ENCODE measurements at places on chromosomes 12 and 14. TPM values are rescaled to one million over a fixed set of nuclear protein-coding genes. Genes with fewer than 3 reads are reported as not detected.
A peak's percentile ranks its signal among the peaks of the same experiment; 100 is the strongest.

- no peak for DNase-seq
Measured at GRCh38 chr14:99268810-99269707, 2.9 kb downstream of the BCL11B start.

DNA sequence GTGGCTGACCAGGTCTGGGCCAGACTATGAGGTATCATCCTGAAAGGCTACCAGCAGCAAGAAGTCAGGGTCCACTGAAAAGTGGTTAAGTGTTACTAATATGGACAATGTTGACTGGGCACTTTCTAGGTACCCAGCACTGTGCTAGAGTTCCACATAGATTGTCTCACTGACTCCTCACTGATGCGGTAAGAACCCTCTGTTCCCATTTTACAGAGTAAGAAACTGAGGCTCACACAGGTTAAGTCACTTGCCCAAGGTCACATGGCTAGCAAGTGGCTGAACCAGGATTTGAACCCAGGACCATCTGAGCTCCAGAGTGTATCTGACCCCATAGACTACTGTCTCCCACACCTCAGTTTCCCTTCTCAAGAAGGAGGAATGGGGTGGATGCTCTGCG lies 4.6 kb upstream of the CCDC85C start:
- no peak for DNase-seq

- no peak for DNase-seq
Measured at GRCh38 chr14:99572173-99572999, 31.6 kb downstream of the CCDC85C start.

- no peak for DNase-seq
Measured at GRCh38 chr12:30450226-30450625, 245.4 kb downstream of the IPO8 start.

- no peak for DNase-seq
Measured at GRCh38 chr12:26278266-26278665, 82.9 kb downstream of the SSPN start.

The IQSEC3 gene
- total RNA-seq: 0.19 TPM

The GPR68 gene
- total RNA-seq: 0.14 TPM

The ALX1 gene
- not detected for total RNA-seq

GRCh38 chr12:115672506-115673080 lies 604.9 kb downstream of the MED13L start:
- DNase-seq: no peak

The TCL1B gene
- not detected for total RNA-seq

- DNase-seq: no peak
Measured at GRCh38 chr12:57607958-57608663, 3.1 kb upstream of the ARHGEF25 start.

DNA sequence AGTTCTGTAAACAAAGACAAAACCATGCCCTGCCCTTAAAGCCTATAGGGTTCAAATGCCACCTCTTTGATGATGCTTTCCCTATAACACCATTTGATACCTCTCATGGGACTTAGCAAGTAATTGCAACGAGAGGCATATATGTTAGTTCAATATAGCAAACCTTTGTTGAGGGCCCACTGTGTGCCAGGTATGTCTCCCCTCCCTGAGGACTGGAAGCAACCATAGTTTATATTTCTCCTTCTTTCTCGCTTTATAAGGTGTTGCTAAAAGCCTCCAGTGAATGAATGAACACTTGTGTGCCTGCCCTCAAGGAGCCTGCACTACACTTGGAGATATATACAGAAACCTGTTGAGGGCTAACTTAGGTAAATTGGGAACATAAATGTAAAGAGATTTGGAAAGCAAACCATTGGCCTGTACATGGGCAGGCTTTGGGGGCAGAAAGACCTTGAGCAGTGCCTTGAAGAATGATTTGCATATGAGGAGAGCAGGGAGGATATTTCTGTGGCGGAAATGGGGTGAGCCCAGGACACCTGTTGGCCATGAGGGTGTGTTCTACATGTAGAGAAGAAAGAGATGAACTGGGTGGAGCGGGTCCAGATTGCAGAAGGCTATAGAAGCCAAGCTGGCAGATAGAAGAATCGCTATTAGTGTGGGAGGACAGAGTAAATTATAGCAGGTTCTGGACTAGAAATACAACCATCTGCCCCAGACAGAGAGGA lies 1.8 kb upstream of the CKAP4 start:
- no peak for DNase-seq

The GATC gene
- total RNA-seq: 33.2 TPM

DNA sequence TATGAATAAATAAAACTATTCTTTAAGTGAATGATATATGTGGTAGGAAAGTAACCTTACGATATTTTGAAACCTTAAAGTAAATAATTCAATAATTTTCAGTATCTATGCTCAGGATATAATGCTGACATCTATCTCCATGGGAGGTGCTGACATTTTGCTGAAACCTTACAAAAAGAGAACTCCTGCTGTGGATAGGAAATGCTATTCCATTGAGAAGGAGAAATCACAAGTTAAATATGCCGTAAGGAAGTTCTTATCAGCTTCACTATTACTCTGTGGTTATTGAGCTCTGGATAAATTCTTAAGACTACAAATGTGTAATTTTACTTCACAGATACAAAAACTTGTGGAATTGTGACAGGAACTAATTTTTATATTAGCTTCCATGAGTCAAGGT lies 722.1 kb downstream of the TMTC2 start:
- no peak for DNase-seq

DNA sequence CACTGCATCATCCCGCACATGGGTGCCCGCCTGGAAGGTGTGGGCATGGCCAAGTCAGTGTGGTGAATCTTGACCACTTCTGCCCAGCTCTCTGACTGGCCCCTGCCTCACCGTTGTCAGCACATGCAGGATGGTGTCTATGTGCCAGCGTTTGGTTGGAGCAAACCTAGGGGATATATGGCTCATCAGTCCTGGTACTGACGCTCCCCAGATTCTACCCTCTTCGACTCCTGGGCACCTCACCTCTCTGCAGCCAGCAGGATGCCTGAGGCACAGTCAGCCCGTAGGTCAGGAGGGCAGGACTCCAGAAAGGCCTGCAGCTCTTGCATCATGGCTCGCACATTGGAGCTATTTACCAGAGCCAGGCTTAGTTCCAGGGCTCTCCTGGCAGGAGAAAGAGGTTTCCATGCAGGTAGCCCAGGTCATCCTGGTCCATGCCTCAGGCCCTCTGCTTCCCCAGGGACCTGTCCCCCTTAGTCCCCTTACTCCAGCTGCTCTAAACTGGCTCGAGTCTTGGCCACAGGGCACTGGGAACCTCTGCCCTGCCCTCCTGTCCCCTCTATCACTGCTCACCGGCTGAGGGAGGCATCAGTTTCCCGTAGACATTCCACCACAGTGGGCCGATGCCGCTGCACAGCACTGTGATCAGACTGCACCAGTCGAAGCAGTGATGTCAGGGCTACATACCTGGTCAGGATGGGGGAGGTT lies 4.0 kb downstream of the AP1G2 start:
- no peak for DNase-seq

DNA sequence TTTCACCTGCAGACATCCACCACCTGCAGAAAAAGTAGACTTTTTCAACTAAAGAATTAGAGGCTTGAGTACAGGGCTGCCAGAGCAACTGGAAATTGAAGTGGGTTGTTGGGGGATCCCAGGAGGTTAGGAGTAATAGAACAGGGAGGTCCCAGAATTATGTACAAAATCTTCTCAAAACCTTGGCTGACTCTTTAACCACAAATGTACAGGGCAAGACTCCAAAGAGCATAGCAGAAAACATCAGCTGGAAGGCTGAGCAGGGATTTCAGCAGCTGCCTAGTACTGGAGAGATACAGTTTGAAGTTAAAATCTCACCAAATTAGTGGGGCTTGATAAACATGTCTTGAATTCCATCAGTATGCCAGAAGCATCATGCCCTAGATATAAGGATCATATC lies 191.6 kb downstream of the CRADD start:
- no peak for DNase-seq

The OR11G2 gene
- total RNA-seq: not detected

DNA sequence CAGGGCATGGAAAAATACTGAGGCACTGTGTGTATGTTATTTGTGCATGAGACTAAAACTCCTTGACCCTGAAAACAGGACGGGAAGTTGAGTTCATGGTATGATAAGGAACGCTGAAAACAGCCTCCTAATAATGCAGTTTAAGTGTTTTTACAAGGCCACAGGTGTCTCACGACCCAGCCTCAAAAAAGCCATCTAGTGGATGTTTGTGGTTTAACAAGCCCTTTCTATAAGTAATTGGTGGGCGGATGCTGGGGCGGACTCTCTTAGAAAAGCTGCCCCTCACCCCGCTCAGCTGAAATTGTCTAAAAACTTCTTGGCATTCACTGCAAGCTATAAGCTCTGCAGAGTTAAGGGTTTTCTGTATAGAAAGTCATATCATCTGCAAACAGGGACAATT lies 184.5 kb downstream of the NUBPL start:
- DNase-seq: no peak

DNA sequence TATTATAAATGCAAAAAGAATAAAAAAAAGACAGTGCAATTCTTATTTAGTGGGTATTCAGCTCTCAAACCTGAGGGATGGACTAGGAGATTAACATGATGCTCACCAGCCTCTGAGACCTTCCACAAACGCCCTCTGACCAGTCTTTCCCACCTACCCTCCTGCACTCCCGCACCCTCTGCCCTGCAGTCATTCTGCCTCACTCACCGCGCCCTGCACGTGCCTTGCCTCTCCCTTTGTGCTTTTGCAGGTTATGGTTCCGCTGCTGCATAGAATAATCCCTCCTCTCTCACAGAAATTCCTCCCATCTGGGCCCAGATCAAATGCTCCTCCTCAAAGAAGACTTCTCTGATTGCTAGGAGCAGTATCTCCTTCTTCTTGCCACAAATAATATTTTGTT lies 28.5 kb upstream of the TMCC3 start:
- no peak for DNase-seq

The POTEM gene
- total RNA-seq: not detected

The RNF212B gene
- total RNA-seq: not detected

DNA sequence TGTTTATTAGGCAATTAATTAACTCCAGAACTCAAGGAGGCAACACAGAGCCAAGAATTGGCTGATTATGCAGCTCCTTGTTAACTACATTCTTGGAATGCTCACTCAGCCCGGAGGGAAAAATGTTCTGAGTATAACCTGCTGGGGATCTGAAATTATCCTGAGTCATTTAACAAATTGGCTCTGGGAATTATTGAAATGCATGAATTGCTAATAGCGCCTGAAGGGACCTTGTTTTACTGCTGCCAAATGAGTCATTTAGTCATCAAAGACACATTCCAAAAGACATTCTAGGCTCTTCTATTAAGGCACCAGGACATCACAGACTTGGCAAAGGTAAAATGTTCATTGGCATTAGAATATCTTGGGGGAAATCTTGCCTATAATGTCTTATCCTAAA lies 13.0 kb downstream of the TMEM52B start:
- DNase-seq: no peak

The NPFF gene
- total RNA-seq: not detected

GRCh38 chr12:55955800-55956508 lies 9.9 kb downstream of the PMEL start:
- peak; percentile 90 for DNase-seq

DNA sequence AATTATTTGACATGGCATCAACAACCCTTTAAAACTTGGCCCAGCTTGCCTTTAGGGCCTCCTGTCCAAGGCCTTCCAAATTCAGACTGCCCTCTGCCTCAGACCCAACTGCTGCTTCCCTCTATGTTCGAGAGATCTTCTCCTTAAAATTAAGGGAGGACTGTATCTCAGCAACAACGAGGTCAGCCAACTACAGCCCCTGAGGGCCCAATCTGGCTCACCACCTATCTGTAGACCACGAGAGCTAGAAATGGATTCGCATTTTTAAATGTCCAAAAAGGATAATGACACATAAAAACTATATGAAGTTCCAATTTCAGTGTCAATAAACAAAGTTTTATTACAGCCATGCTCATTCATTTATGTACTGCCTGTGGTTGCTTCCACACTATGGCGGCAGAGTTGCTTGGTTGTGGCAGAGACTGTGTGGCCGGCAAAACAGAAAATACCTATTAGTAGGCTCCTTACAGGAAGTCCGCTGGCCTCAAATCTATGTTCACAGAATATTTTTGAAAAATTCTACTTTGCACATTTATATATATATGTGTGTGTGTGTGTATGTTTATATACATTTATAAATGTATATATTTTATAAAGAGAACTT lies 1026.9 kb downstream of the BCL11B start:
- DNase-seq: no peak

GRCh38 chr12:118038137-118038536 lies 21.6 kb downstream of the RFC5 start:
- DNase-seq: no peak

DNA sequence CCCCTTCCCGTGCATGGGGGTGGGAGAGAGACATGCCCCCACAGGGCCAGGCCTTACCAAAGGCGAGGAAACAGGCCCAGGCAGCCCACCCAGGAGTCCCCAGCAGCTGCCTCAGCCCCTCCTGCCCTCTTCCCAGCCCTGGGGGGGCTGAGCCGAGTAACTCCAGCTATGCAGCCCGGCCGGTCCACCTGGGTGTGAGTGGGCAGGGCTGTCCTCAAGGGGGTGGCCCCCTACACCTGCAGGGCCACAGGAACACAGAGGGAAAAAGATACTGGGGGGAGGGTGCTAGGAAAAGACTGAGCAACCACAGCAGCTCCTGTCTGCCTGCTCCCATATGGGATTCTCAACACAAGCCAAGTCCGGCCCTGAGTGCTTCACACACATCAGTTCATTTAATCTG lies 7.6 kb downstream of the FIGNL2 start:
- DNase-seq: no peak

GRCh38 chr12:124863416-124864325 lies at the start of gene SCARB1:
TSS of gene SCARB1 (minus strand) at chr12:124863864. CDS start at chr12:124863720, 144 bp downstream.
- peak; percentile 92 for DNase-seq

The ARHGAP5 gene
- total RNA-seq: 146 TPM

GRCh38 chr12:9649532-9649940 lies 20.0 kb upstream of the CLEC2D start:
- no peak for DNase-seq

DNA sequence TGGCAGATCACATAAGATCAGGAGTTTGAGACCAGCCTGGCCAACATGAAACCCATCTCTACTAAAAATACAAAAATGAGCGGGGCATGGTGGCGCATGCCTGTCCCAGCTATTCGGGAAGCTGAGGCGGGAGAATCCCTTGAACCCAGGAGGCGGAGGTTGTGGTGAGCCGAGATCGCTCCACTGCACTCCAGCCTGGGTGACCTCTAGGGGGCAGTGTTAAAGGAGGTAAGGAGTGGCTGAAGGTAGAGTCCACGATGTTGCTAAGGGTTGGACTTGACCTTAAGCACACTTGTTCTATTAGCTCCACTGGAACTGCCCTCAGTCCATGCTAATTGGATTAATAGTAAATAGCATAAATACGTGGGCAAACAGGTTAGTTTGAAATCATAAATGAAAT lies 62.4 kb upstream of the PSMC1 start:
- DNase-seq: peak; percentile 10

All from Caco-2 (cell line).